ENCODE measurements at places on chromosomes 3 and 15.

GRCh38 chr3:73094951-73095350, 33.5 kb downstream of the EBLN2 start:
- no peak for DNase-seq

- peak; percentile 3 for DNase-seq
Observed at GRCh38 chr3:138861798-138862197, 27.1 kb upstream of the PIK3CB start.

- no peak for DNase-seq
Observed at GRCh38 chr15:91376038-91376437, 276.0 kb downstream of the SV2B start.

GRCh38 chr3:71355862-71356261, 227.7 kb downstream of the FOXP1 start:
- no peak for DNase-seq

DNA sequence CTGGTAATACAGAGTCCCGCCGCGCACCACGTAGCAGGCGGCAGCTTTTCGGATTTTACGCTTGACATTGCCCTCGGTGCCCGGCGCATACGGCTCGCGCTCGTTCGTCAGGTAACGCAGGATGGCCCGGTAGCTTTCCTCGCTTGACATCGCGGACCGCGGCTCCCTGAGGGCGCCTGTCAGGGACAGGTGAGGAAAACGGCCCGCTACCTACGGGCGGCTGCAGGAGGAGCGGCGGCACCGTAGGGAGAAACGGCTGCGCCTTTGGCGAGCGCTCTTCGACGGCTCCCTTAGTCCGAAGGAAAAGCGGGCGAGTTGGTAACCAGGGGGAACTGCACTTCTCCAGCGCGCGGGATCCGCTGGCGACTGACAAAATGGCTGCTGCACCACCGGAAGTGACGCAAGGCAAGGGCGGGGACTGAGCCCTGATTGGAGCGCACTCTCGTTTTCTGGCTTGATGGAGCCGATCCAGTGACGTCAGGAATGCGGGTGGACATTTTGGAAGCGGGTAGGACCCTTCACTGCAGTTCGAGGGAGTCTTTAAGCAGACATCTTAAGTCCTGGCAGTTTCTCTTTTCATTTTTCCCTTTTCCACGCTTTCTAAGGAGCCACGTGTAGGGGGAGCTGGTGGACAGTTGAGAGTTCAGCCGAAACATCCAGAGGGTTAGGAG, at the start of gene ZBTB11:
TSS of gene ZBTB11 (minus strand) at position 368 of the 671 bp plus-strand sequence. CDS start at position 150, 218 bp downstream.
- DNase-seq: peak; percentile 100

GRCh38 chr3:39473452-39474125, 6.1 kb downstream of the MOBP start:
- DNase-seq: no peak

- no peak for DNase-seq
Observed at GRCh38 chr15:41966920-41967465, 5.4 kb downstream of the EHD4 start.

GRCh38 chr15:56763141-56763895, 30.0 kb upstream of the ZNF280D start:
- DNase-seq: no peak

DNA sequence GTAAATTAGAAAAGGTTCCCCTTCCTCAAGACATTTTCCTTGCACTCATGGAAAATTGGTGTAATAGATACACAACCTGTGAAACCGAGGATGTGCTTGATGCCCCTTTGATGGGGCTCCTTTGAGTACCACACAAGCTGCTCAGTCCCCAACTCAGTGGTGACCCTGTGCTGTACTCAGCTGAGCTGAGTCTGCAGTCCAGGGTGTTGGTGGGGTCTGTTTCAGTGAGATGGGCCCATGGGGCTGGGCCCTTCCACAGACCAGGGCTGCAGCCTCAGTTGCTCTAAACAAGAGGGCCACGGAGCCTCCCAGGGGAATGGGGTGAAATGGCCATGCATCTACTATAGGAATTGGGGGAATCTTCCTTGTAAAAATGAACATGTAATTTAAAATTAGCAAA, 39.3 kb downstream of the KY start:
- no peak for DNase-seq

- DNase-seq: no peak
Observed at GRCh38 chr3:160368804-160369203, 30.2 kb downstream of the IFT80 start.

- no peak for DNase-seq
Observed at GRCh38 chr15:85581495-85581894, 201.1 kb downstream of the AKAP13 start.

DNA sequence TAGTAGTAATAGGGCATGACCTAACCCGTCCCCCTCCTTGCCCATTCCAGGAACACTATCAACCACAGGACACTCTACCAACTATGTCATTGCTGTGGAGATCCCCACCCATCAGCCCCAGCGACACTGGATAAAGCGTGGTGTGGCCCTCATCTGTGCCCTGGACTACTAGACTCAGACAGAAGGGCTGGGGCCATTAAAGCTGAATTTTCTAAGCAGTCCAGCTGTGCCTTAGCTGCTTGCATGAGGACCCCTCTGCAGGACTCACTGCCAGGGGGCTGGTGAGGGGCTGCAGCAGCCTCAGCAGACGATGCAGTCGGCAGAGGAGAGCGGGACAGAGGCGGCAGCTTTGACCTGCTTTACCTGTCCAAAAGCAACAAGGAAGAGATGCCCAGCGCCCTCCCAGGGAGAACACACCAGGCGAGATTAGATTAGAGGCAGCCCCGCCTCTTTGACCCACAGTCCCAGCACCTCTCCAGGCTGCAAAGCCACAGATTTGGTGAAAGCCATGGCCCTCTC, 44.6 kb downstream of the SEMA3G start:
- DNase-seq: no peak

GRCh38 chr3:93973131-93974126, at the start of gene PROS1:
Gene PROS1 (minus strand): TSS chr3:93973896. CDS start chr3:93973749, 147 bp downstream.
- peak; percentile 56 for DNase-seq

- DNase-seq: no peak
Observed at GRCh38 chr3:52447512-52448355, 2.8 kb upstream of the SEMA3G start.

GRCh38 chr3:58743296-58743695, 76.7 kb upstream of the FAM3D start:
- no peak for DNase-seq

DNA sequence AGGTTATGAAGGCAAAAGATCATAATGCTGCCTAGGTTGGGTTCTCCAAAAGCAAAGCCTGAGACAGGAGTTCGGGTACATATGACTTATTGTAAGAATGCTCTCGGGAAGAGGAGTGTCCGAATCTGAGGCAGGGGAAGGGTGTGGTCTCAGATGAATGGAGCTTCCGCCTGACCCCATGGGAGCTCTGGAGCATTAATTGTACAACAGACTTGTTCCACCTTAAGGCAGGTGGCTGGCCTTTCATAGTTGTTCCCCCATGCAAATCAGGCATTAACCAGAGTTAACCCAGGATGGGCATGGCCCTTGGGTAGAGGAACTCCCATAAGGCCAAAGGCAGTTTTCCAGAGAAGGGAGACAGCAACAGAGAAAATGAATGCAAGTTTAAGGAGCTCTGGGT, 170.6 kb downstream of the MYRIP start:
- no peak for DNase-seq

- DNase-seq: no peak
Observed at GRCh38 chr3:191770541-191770940, 309.6 kb downstream of the PYDC2 start.

DNA sequence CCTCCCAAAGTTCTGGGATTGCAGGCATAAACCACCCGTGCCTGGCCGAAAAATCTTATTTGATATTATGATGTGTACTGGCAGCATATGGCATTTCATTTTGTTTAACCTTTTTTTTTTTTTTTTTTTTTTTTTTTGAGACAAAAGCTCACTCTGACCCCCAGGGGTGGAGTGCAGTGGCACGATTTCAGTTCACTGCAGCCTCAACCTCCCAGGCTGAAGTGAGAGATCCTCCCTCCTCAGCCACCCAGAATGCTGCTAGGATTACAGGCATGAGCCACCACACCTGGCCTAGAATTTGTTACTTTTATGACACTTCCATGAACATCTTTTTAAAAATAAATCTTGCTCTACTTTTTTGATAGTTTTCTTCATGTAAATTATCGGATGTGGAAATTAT, 12.0 kb downstream of the TERB2 start:
- DNase-seq: no peak

- DNase-seq: no peak
Observed at GRCh38 chr3:121885386-121885785, 8.8 kb upstream of the SLC15A2 start.

DNA sequence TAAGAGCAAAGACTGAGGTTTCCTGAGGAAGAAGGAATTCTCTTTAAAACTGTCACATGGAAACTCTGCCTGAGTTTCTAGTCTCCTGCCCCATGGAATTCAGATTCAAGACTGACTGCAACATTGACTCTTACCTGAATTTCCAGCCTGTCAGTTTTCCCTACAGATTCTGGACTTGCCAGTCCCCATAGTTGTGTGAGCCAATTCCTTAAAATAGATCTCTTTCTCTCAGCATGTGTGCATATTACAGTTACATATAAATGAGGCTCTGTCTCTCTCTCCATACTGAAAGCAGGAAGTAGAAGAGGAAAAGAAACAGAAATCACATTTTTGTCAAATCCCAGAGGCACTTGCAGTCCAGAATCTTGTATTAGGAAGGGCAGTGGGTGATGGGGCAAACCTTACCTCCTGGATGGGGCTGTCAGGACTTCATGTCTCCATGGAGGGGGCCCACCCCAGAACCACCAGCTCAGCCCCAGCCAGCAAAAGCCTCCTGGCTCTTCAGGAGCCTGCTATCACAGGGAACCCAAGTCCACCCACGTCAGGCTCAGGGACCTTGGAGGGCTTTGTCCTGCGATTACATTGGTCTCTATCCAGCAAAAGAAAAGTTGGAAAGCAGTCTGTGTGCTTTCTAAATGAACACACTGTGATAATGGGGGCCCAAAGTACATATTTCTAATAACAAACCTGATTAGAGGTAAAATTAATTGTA, 18.8 kb upstream of the GOLGA8J start:
- no peak for DNase-seq

DNA sequence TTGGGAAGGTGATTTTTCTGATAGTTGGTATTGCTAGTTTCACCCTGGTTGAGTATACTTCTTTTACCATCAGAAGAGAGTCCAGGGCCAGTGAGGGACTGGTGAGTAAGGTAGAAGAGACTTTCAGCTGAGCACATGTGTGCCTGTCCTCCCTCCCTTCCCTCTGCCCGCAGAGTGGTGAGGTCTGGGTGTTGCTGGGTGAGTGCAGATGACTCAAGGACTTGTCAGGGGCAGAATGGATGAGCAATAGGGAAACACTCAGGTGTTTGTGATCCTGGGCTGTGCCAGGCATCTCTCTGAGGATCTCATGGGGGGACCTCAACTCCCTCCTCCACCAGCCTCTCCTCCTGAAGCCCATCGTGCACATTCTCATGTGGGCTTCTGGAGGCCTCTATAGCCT, 76.0 kb upstream of the GSK3B start:
- DNase-seq: no peak

DNA sequence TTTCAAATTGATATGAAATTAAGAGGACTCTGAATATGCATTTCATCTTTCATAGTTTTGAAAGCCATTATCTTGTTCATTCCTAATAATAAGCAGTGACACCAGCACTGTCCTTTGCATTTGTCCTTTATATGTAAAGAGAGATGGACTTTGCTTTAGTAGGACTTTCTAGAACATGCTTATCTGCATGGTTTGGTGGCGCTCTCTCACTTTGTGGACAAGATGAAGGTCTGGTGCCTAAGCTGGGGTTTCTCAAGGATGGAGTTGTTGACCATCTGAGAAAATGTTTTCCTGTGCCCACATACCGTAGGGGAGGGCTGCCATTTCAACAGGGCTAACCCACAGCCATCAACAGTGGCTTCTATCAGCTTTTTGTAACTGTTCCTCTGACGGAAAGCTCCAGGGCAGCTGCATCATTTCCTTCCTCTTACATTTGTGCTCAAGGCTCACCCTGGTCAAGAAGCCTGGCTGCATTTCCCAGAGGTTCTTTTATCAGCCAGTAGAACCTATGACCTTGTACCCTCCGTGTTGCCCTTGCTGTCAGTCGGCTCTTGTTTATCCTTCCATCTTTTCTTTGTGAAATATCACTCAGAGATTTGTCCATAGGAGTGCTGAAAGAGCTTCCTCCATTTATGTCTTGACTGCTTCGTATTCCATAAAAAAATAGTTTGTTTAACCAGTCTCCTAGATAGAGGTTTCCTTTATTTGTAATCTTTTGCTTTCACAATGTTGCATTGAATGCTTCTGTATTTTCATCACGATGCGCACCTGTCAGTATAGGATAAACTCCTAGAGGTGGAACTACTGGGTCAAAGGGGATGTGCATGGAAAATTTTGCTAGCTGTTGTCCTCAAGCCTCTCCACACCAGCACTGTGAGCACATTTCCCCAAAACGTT, 44.6 kb downstream of the ABHD2 start:
- DNase-seq: no peak

GRCh38 chr3:53084310-53085001, 38.6 kb upstream of the SFMBT1 start:
- DNase-seq: no peak

- peak; percentile 73 for DNase-seq
Observed at GRCh38 chr15:48582452-48583247, 62.9 kb downstream of the FBN1 start.

- no peak for DNase-seq
Observed at GRCh38 chr3:66302288-66302687, 81.5 kb downstream of the SLC25A26 start.

- no peak for DNase-seq
Observed at GRCh38 chr3:56064684-56065083, 403.6 kb downstream of the ERC2 start.

- DNase-seq: no peak
Observed at GRCh38 chr3:72426618-72427397, 421.4 kb downstream of the SHQ1 start.

GRCh38 chr3:166190360-166190759, 353.1 kb upstream of the BCHE start:
- no peak for DNase-seq

DNA sequence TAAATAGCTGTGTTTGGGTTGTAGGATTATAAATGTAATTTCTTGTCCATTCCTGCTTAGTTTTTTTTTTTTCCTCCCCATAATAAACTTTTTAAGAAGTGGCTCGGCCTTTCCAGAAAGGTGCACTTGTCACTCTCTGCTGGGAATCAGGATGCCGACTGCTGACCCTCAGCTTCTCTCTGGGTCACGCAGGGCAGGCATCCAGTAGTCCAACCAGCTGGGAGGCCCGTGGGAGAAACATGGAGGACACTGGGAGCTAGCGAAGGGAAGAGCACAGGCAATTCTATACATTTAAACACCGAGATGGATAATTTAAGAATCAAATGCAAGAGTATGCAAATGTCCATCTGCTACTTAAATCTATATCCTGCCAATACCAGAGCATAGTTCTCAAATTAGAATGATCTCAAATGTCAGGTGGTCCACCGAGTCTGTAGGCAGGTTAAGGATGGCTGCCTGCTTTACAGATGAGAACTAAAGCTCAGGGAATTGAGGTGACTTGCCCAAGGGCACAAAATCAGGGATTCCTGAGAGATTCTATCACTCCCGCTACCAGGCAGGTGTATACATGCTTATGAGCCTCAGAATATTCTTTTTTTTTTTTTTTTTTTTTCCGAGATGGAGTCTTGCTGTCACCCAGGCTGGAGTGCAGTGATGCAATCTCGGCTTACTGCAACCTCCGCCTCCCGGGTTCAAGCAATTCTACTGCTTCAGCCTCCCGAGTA, 64.5 kb downstream of the DAPK2 start:
- no peak for DNase-seq

GRCh38 chr15:82613747-82614146, 33.4 kb downstream of the CPEB1 start:
- no peak for DNase-seq

All from fibroblast of the conjunctiva (primary cell).